ENCODE measurements at places on chromosomes 7 and 10. TPM values are rescaled to one million over a fixed set of nuclear protein-coding genes. Genes with fewer than 3 reads are reported as not detected.
A peak's percentile ranks its signal among the peaks of the same experiment; 100 is the strongest.

Gene NPY
- not detected for total RNA-seq

Gene KIF11
- 18.3 TPM for total RNA-seq

Gene NCF1
- not detected for total RNA-seq

Gene ECHDC3
- 2.8 TPM for total RNA-seq

Gene LRRC17
- total RNA-seq = 280 TPM

Gene STEAP1B
- total RNA-seq = 21.1 TPM

Gene CEP41
- total RNA-seq = 11.1 TPM

Gene HOXA5
- 23.9 TPM for total RNA-seq

Gene IGF2BP3
- total RNA-seq = 94.2 TPM

DNA sequence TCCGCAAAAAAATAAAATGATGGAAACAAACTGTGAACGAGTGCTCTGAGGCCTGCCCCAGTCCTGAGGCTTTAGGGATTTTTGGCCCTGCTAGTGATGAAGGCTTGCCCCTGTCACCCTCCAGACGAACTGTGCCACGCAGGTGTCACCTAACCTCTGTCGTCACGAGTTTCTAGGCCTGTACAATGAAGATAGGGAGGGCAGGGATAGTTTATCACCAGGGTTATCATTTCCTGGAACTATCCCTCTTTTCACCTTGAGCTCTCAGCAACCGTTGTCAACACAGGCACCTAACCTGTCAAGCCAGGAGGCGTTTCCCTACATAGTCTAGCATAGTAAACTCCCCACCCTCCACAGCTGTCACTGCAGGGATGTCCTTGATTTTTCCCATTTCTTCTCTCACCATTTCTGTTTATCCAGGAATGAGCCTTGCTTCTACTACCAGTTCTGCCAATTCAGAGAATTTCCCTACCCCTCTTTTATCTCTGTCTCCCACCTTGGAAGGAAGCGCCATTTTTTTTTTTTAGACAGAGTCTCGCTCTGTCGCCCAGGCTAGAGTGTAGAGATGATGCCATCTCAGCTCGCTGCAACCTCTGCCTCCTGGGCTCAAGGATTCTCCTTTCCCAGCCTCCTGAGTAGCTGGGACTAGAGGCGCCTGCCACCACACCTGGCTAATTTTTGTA lies 2.2 kb upstream of the ACHE start:
- DNase-seq = no peak

GRCh38 chr10:43981696-43982095 lies 333.0 kb upstream of the ZNF32 start:
- DNase-seq = no peak

GRCh38 chr10:33155720-33156638 lies 178.5 kb downstream of the NRP1 start:
- peak; percentile 91 for DNase-seq

GRCh38 chr10:85946713-85947326 lies 419.8 kb downstream of the GRID1 start:
- no peak for DNase-seq

DNA sequence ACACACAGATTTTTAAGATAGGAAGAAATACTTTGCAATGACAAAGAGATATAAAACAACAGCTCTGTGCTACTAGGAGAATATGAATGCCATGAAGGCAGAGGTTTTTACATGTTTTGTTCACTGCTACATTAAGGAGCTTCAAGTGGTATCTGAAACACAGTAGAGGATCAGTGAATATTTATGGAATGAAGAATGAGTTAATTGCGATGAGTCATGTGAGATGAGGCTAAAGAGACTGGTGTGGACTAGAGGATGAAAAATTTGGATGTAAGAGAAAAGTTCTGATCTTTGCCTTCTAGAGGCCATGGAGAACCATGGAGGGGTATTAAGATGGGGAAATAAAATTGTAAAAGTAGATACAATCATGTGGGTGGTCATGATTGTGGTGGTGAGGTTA lies 434.2 kb downstream of the PHTF2 start:
- DNase-seq = peak; percentile 69

GRCh38 chr7:98235901-98236300 lies 16.1 kb downstream of the TECPR1 start:
- DNase-seq = no peak

GRCh38 chr10:23342213-23342884 lies 2.2 kb downstream of the C10orf67 start:
- no peak for DNase-seq

GRCh38 chr7:149727053-149727898 lies 46.1 kb downstream of the ZNF467 start:
- DNase-seq = no peak

GRCh38 chr7:3431306-3431705 lies 130.3 kb downstream of the SDK1 start:
- peak; percentile 51 for DNase-seq

GRCh38 chr7:99379043-99379577 lies 4.6 kb downstream of the ARPC1B start:
- DNase-seq = peak; percentile 88

- DNase-seq = no peak
Observed at GRCh38 chr10:14353291-14353913, 22.7 kb upstream of the FRMD4A start.

GRCh38 chr7:153190452-153190851 lies 430.9 kb downstream of the ACTR3B start:
- DNase-seq = no peak

DNA sequence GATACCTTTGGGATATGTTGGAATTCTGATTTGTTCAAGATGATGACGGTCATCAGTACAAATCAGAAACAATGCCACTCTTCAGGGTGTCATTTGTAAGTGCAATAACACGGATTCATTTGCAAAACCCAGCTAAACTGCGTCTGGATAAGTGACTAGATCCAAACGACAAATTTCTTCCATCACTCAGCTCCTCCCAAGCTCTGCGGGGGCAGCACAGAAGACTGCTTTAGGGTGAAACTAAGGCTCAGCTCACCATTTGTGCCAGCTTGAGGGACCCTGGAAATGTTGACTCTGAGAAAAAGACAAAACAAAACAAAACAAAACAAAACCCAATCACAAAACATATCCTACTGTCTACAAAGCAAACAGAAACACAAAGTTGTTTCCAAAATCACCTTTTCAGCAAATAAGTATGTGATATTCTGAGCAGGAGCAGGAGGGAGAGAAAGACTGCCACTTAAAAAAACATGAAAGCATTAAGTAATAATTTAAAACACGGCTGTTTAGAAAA lies 8.0 kb downstream of the EVX1 start:
- no peak for DNase-seq

DNA sequence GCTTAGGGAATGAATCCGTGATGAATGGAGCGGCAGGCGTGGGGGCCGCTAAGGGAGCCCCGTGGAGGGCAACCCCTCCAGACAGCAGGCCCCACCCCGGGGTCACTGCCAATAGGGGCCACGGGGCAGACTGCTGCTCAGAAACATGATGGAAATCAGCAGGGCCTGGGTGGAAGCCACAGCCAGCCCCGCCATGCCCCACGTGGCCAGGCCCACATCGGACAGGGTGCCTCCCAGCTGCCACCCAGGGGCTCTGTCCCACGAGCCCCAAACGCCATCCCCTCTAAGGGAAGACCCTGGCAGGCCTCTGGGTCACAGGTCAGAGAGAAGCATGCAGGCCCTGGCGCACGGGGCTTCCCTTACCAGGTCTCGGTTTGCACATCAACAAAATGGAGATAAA lies 28.4 kb downstream of the TNRC18 start:
- no peak for DNase-seq

DNA sequence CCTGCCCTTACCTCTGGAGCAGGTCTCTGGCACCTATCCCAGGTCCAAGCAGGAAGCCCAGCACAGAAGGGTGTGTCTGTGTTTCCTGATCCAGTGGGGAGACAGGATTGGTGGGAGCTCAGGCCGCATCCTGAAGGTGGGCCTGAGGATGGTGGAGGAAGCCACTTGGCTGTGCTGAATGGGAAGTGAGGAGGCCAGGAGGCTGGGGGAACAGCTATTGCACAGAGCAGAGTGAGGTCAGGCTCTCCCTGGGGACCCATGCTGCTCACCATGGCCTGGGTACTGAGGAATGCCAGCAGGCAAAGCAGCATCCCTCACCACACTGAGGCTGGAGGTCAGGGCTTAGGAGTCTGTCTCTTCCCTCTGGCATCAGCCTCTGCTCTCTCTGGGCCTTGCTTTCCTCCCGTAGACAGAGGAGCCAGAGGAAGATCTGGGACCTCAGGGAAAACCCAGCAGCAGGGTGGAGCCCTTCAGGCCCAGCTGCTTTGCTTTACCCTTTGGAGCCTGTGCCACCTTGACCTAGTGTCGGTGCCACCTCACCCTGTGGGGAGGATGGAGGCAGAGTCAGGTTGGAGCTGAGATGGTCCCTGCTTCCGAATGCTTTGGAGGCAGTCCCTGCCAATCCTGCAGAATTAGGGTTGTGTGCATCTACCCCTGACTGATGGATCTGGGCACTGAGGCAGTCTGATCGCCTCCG lies 39.0 kb downstream of the CDH23 start:
- no peak for DNase-seq

DNA sequence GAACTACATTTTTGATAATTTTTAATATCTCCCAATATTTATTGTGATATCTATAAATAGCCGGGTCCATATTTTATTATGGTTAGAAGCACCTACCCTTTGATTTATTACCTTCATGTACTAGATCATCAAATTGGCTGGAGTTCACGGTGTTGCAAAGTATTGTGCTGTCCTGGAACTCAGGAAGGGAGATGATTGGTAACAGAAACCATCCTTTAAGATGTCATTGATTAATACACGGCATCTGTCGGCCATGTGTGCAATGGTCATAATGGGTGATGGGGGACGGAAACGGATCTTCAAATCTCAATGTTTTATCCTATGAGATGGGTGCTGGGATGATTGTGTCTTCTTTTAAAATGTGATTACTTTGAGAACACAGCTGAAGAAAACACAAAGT lies 157.0 kb downstream of the NEBL start:
- no peak for DNase-seq

- DNase-seq = no peak
Observed at GRCh38 chr7:155534691-155535090, 11.7 kb downstream of the CNPY1 start.

DNA sequence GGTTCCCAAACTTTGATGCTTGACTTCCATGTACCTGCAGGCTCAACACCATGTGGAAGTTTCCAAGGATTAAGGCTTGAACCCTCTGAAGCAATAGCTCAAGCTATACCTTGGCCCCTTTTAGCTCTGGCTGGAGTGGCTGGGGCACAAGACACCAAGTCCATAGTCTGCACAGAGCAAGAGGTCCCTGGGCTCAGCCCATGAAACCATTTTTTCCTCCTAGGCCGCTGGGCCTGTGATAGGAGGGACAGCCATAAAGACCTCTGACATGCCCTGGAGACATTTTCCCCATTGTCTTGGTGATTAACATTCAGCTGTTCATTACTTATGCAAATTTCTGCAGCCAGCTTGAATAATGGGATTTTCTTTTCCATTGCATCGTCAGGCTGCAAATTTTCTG lies 14.4 kb downstream of the DGKI start:
- no peak for DNase-seq

GRCh38 chr10:94376865-94377264 lies 14.1 kb upstream of the NOC3L start:
- DNase-seq = no peak

GRCh38 chr10:61541960-61542359 lies 88.8 kb upstream of the TMEM26 start:
- no peak for DNase-seq

- DNase-seq = peak; percentile 83
Observed at GRCh38 chr7:39651265-39651664, 27.9 kb downstream of the RALA start.

DNA sequence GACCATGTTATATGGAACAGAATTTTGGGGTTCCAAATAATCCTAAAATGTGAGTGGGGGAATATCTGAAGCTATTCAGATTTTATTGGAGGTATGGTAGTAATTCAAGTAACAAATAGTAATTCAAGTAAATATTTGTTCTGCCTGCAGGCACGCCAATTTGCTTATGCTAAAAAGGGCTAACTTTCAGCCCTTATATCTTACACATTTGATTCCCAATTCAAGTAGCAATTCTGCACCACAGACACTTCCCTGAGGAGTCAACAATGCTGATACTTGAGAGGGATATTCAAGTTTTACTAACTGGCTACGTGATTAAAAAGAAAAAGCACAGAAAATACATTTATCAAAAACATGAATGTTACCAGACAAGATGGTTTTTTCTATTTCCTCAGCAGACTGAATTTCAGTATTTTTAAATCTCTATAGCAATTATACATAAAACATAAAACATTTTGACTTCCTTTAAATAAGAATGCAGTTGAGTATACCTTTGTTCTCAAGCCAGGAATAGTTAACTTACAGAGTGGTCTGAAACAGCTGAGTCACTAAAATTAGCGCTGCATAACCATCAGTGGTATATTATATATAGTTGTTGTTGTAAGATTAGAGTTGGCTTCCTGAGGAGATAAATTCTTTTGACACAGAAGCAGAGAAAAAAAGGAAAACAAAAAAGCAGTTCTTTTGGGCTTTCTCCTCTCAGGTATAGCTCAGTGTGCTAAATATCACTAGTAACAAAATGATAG lies 33.9 kb downstream of the MTPN start:
- no peak for DNase-seq

- DNase-seq = peak; percentile 66
Observed at GRCh38 chr7:77393261-77393660, 22.9 kb downstream of the GSAP start.

DNA sequence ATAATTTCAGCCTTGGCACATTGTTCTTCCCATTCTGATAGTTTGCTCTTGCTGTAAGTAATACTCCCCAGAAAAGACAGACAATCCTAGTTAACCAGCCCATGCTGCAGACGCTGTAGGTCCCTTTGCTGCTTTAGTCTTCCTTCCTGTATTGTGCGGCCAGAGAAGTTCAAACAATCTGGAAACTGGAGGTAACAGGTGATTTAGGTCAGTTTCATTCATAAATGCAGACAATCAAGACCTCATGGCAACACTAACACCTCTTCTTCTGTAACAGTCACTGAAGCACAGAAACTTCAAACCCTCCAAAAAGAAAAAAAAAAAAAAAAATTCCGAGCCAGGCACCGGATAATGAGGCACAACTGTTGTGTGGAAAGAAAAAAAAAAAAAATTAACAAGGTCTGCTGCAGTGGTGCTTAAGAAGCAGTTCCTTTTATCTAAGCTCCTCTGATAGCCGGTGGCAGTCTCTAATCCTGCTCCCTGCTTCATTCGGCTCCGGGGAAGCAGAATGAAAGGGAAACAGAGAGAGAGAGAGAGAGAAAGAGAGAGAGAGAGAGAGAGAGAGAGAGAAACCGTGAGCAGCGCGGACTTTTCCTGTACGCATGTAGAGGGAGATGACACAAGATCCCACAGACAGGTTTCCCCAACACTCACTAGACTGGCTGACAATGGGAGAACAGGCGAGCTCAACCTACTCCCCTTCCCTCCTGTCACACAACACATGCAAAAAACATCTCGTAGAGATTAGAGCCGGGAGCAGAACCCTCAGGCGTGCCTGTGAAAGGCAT lies at the start of gene SEMA3A:
Gene SEMA3A (minus strand): TSS at position 306 of the 788 bp plus-strand sequence. CDS start 203 bp downstream, at position 103.
- DNase-seq = peak; percentile 94

DNA sequence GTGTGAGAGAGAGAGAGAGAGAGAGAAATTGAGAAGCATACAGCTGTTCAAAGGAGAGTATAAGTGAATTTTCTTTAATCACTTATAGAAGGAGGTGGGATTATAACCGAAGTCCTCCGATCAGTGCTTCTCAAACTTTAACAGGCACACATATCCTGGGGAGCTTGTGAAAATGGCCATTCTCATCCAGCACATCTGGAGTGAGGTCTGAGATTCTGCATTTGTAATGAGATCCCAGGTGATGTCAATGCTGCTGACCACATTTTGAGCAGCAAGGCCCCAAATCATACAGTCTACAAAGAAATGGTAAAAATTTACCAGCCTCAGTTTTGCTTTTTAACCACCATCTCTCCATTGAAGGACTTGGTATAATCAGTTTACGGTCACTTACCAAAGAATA lies 219.0 kb downstream of the PTEN start:
- DNase-seq = no peak

GRCh38 chr7:110909117-110909516 lies 181.8 kb upstream of the LRRN3 start:
- DNase-seq = no peak

GRCh38 chr7:130009848-130010688 lies 41.1 kb downstream of the ZC3HC1 start:
- DNase-seq = peak; percentile 89
